Activated CD4-positive, alpha-beta T cell treated with anti-CD3 and anti-CD28 coated beads, Interleukin-2, amount 10 ng/mL, durations not matched to agents 24 days and 14 days (primary cell): ENCODE measurements at places on chromosomes 6 and 20.

GRCh38 chr20:17137692-17138091, 89.1 kb upstream of the PCSK2 start:
- no peak for DNase-seq
- no peak overlapping the region for H3K27ac ChIP-seq
- no peak overlapping the region for H3K4me3 ChIP-seq
- no peaks in the 10 kb centered on the region for H3K4me1 ChIP-seq
- H3K36me3 ChIP-seq: no peaks in the 10 kb centered on the region

- no peak for DNase-seq
- H3K4me3 ChIP-seq: no peak overlapping the region
- H3K4me1 ChIP-seq: no peaks in the 10 kb centered on the region
- no peak overlapping the region for H3K27ac ChIP-seq
Measured at GRCh38 chr20:8527998-8528723, 396.1 kb downstream of the PLCB1 start.

DNA sequence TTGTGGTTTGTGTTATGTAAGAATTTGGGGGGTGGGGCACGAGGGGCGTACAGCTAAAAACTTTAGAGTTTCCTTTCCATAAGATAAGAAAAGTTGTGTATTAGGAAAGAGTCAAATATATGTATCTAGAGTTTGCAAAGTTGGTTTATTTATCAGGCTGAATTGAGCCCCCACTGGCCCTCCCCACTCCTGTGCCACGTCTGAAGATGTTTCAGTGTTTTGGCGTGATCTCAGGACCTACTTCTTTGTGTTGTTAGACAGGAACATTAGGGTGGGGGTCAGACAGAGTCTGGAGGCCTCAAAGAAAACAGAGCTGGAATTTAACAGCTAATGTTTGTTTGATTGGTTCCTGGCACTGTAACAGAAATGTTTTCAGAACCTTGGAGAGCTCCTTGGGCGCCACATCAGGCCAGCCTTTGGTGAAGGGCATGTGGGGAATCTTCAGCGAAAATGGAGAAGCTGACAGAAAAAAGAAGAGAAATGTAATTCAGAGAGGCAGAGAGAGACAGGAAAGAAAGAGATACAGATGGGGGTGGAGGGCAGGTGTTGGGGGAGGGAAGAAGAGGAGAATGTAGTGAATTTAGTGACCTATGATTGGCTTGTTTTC, 674 bp downstream of the NRSN1 start:
- H3K4me3 ChIP-seq: no peak overlapping the region
- no peaks in the 10 kb centered on the region for H3K36me3 ChIP-seq
- H3K27ac ChIP-seq: no peak overlapping the region
- peak; percentile 80 for DNase-seq

GRCh38 chr20:23690581-23690980, 1.7 kb upstream of the CST4 start:
- H3K27me3 ChIP-seq: no peaks in the 10 kb centered on the region
- no peak overlapping the region for H3K27ac ChIP-seq
- no peaks in the 10 kb centered on the region for H3K4me1 ChIP-seq

DNA sequence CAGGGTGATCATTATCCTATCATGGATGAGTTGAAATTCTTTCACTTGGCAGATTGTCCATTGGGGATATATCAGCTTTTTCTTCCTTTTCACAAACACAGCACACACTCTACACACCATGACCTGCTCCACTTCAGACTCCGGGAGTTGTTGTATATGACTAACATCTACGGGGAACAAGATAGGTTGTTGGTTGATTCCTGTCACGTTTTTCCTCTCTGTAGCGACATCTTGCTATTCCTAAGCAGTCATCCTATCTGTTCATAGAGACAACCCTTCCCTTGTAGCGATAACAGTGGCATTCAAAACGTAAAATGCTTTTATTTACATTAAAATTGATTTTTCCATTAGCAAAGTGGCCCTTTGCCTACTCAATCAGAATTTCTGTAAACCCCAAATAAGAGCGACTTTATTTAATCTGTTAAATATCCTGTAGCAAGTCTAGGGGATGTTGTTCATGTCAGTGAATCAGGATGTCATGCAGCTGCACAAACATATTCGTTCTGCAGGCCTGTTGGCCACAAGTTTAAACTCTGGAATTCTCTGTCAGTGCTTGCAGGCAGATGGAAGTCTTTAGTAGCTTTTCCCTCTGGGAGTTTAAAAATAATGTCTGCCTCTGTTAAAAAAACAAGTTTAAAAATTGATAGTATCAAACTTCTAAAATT, 23.1 kb downstream of the PHACTR2 start:
- H3K27ac ChIP-seq: no peak overlapping the region
- peaks cover 7% of the 10 kb centered on the region for H3K4me1 ChIP-seq
- H3K27me3 ChIP-seq: no peaks in the 10 kb centered on the region
- DNase-seq: no peak
- H3K4me3 ChIP-seq: no peak overlapping the region
